ENCODE measurements at places on chromosomes 1 and 21.

- DNase-seq, result no peak
Measured at GRCh38 chr1:15412175-15412800, 2.6 kb downstream of the EFHD2 start.

GRCh38 chr21:31198575-31198974, 145.5 kb downstream of the TIAM1 start:
- no peak for DNase-seq

GRCh38 chr1:46192171-46192570, 6.1 kb downstream of the POMGNT1 start:
- no peak for DNase-seq

DNA sequence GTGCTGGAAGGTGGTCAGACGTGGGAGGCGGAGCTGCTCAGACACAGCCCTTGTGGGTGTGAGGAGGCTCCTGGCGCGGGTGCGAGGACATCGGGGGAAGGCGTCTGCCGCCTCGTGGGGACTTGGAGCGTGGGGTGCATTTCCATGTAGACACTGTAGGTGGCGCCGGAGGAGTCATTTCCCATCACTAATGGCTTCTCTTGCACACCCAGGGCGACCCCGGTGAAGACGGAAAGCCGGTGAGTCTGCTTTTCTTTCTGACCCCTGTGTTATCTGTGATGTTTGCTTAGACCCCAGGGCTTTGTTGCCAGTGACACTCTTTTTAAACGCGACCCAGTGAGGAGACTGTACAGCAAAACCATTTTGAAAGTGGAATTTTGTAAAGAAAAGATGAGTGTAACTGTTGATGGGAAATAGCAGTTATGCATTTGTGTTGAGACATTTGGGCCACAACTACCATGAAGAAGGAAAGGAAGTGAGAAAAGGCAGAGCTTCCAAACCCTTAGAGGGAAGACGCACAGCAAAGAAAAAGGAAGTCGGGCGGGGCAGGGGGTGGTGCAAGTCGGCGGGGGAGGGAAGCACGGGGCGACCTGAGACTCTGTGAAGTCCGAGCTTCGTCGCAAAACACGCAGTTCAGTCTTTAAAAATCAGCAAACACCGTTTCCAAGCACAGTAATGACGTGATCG, 64.0 kb downstream of the SLC19A1 start:
- DNase-seq, result peak; percentile 20

DNA sequence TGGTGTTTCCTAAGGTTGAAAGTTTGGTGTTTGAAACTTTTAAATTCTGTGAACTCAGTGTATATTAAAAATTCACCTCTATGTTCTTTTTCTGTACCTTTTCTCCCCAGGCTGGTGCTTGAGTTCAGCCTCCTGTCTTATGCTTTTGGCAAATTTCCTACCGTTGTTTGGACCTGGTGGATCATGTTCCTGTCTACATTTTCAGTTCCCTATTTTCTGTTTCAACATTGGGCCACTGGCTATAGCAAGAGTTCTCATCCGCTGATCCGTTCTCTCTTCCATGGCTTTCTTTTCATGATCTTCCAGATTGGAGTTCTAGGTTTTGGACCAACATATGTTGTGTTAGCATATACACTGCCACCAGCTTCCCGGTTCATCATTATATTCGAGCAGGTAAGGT, 24.9 kb upstream of the AXDND1 start:
- DNase-seq, result no peak

DNA sequence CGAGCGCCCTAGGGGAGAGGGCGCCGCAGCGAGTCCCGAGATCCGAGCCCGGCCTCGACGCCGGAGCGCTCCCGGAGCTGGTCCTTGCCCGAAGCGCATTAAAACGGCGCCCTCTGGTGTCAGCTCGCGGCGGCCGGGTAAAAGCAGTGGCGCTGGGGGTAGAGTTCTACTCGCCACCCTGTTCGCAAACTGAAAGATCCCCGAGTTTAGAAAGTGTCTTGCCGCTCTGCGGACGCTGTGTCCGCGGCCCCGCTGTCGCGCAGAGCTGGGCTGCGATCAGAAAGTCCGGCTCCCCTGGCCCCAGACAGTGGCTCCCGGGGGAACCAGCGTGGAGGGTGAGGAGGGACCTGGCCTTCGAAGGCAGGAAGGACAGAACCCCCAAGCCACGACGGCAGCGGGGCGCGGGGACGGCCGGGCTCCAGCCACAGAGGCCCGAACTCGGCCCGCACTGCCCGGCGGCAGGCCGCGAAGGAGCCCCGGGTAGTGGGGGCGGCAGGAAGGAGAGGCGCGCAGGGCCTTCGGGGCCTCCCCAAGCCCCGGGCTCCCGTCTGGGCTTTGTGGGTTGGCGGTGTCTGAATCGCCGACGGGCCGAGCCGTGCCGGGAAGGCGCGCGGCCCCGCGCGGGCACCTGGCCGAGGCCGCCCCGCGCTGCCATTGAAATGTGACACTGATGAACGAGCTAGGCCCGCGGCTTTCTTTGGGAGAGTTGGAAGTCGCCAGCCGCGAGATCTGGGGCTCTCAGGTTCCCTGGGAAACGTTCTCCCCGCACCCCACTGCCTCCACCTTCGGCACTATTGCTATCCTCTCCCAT, 39.1 kb upstream of the NFIA start:
- no peak for DNase-seq

GRCh38 chr1:226912587-226913176, 27.4 kb upstream of the COQ8A start:
- no peak for DNase-seq

DNA sequence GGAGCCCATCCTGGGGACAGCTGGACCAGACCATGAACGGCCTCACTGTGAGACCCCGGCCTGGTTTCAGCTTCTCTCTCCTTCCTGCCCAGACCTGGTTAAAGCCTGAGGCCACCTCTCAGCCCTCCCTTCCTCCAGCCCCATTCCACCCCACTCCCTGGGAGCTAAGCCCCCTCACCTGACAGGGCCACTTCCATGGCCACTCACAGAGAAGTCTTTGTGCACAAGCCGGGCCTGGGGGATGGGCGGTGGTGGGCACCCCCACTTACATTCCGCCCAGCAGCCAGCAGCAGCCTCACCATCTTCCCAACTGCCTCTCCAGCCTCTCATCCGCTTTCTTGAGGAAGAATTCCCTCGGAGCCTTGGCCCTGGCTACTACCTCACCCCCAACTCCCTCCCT, 40.4 kb downstream of the RHBG start:
- no peak for DNase-seq

DNA sequence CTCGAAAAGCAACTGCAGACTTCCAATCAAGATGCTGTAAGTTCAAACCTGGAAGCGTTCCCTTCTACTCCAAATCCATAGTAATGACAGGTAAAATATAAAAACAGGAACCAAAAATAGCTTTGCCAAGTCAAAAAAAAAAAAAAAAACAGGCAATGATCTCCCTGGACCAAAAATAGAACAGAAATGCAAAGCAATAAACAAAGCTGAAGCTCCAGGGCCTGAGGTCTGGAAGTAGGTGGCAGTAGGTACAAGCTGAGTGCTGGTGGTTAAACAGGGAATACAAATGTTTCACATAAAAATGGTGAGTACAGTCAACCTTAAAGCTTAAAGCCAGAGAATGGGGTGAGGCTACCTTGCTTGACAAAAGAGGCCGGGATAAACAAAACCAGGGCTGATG, 610.8 kb downstream of the SMYD3 start:
- DNase-seq, result no peak

DNA sequence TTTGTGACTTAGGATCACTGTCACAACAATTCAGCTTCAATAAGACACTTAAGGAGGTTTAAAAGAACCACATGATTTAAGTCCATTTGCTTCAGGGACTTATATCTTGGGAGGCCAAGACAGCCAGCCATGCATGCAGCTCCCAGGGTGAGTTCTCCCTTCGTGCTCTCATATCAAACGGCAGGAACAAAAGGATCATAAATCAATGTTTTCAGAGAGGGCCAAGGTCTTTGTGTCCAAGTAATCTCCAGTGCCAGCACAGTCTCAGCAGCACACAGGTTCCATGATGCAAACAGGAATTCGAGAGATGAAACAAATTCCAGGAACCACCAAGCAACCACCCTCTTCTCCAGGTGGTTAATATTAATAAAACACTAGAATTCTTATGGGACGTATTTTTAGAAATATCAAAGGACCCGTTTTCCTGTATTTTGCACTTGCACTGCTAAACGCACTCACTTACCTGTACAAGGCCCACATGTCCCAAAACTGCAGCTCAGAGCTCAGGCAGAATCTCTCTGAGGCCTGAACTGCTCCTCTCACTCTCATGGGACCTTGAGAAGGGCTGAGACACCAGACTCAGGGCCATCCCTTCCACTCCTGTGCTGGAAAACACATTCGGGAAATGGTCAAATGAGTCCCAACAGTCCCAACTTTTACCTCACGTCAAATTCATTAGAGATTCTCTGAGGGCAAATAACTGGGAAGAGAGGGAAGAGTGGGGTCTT, 100.0 kb upstream of the RAB4A start:
- no peak for DNase-seq

DNA sequence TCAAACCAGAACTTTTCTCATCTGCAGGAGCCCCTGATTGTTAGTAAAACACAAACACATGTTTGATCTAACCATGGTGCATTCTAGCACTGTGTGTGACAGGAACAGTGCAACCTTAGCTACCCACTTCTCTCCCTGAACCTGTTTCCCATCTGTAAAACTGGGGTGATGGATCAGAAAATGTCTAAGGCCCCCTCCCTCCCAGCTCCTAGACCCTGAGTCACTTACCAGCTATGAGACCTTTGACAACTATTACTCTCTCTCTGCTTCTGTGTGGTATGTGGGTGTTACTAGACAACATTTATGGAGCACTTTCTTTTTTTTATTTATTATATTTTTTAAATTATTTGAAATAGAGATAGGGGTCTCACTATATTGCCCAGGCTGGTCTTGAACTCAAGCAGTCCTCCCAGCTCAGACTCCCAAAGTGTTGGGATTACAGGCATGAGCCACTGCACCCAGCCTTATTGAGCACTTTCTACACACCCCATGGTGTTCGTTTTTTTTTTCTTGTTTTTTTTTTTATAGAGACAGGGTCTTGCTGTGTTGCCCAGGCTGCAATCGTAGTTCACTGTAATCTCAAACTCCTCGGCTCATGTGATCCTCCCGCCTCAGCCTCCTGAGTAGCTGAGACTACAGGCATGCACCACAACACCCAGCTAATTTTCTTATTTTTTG, 2.6 kb downstream of the INPP5B start:
- DNase-seq, result no peak

DNA sequence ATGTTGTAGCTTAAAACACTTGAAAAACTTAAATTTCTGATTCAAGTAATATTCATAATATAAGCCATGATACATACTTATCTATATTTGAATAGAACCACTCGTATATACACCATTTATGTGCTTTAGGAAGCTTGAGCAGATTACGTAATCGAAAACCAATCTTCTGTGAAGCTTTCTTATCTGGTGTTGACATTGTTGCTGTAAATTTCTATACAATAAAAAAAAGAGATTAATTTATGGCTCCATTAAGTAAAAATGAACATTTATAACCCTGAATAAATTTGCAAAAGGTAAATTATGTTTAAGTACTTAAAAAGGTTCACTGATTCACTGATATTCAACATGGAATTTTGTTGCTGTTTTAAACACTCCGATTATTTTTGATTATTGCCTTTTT, 21.4 kb downstream of the LIN9 start:
- no peak for DNase-seq

GRCh38 chr1:78490861-78491450, at the start of gene PTGFR:
Gene PTGFR, plus strand, starts transcription at chr1:78490974. Its CDS starts 1,770 bp downstream, at chr1:78492744.
- no peak for DNase-seq

DNA sequence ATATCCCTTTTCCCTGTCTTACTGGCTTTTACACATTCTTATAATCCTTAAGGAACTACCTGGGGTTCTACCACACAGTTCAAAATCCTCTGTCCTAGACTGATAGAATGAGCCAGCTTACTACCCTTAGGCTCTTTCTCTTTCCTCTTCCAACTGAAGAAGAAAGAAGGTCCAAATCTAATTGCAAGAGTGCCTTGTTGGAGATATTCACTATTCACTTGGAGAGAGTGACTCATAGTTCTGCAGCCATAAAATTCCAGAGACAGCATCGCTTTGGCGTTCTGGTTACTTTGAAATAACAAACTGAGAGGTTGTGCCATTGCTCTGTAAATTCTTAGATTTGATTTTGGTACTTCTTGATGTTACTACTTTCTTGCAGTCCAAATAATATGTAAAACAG, 4.2 kb downstream of the CADM3 start:
- DNase-seq, result no peak

GRCh38 chr1:212554401-212554800, 54.2 kb upstream of the ATF3 start:
- DNase-seq, result no peak

- no peak for DNase-seq
Measured at GRCh38 chr21:33403128-33403785, at the start of gene IFNGR2. Gene IFNGR2, plus strand, starts transcription at chr21:33403413. Its CDS starts 131 bp downstream, at chr21:33403544.

DNA sequence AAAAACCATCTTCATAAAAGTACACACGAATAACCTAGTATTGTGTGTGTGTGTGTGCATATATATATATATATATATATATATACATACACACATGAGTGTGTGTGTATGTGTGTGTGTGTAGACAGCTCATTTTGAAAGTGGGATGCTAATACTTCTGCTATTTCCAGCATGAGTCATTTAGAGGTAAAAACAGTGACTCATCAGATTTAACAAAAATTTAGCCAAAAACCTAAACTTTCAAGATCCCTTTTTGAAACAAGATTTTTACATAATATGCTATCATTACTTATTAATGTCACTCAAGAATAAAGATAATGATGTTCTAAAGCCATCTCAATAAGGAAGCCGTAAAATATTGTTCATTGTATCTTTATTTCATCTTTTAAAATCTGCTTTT, 35.6 kb upstream of the ADGRL4 start:
- no peak for DNase-seq

DNA sequence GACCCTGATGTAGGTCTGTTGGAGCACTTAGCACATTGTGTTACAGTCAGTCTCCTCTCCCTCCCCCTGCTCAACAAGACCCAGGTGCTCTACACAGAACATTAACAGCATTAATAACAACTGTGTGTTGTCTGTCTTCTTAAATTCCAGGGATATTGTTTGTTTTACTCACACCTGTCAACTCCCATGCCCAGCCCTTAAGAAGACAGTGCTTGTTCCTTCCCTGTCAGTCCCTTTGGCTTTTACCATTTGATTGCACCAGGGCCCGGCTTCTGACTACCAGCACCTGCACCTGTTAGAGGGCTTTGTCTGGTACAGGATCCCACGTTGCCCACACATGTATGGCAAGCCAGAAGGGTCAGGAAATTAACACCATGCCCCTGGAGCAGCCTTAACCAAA, 11.7 kb downstream of the RIMKLA start:
- DNase-seq, result no peak

DNA sequence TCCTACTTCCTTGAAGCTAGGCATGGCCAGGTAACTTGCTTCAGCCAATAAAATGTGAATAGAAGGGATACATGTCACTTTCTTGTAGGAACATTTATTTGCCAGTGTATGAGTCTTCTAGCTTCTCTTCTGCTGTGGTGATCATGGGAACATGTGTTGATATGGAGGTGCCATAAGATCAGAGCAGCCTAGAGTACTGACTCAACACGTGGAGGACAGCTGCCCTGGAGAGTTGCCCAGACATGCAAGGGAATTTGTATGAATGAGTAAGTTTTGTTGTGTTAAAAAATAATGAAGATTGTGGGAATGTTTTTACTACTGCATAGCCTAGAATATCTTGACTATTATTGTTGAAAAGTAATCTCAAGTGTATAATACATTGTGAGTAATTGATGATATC, 502.3 kb downstream of the NUF2 start:
- DNase-seq, result no peak

GRCh38 chr1:101465941-101466340, 229.1 kb downstream of the S1PR1 start:
- DNase-seq, result no peak

GRCh38 chr1:111789142-111789541, 33.4 kb downstream of the DDX20 start:
- no peak for DNase-seq

- no peak for DNase-seq
Measured at GRCh38 chr1:193299038-193299437, 112.6 kb upstream of the B3GALT2 start.

All from pulmonary artery endothelial cell (primary cell).